ENCODE measurements at places on chromosomes 6 and 20.

DNA sequence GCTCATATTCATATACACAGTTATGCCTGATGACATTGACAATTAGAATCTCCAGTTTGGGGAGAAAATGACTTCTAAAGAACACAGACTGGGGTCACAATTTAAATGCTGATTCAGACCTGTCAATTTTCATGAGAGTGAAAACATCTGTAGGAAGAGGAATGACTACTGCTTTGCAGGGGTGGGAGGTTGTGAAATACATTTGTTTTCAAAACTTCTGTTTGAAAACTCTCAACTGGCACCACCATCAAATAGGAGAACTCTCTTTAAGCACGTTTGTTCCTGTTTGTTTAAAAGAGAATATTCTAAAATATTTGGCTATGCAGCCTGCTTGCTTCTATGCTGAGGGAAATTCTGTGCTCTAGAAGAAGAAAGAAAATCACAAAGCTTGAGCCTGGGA is 50.8 kb upstream of the ADGRF5 start:
- no peak for DNase-seq

- DNase-seq = no peak
Observed at GRCh38 chr6:24985323-24985722, 49.6 kb upstream of the RIPOR2 start.

GRCh38 chr20:15196547-15197255 is 859.3 kb upstream of the FLRT3 start:
- DNase-seq = no peak

DNA sequence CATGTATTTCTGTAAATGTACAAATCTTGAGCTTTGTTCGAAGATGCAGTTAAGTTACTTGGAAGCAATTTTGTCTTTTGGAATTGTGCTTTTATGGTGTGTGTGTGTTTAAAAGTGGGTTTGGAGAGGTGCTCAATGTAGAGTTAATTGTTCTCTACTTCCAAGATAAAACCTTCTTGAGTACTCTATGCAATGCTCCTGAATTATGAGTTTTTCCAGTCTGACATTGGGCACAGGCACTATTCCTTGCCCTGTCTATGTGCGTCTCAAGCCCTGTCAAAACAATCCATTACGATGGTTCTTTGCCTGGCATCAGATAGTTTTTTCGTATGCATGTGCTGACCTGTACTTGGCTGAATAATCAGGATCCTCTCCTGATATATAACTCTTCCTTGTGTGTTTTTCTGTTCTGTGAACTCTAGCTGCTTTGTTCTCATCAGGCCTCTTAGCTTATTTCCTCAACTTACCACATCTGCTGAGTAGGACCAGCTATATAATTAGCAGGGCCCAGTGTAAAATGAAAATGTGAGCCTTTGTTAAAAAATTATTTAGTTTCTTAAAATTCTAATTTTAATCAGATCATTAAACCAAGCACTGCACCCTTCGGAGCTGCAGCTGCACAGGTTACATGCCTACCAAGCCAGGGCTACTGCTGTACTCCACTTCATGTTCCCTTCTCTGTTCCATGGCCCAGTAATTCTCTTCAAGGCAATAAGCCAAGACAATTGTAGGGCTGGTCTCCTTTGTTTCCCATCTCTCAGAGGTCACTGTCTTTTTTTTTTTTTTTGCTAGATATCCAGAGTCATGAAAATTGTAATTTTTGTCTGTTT is 160.1 kb downstream of the ZFAND3 start:
- no peak for DNase-seq

GRCh38 chr6:52574709-52575501 is 2.0 kb downstream of the TRAM2 start:
- no peak for DNase-seq

- peak; percentile 8 for DNase-seq
Observed at GRCh38 chr20:58447511-58448391, 58.7 kb downstream of the VAPB start.

DNA sequence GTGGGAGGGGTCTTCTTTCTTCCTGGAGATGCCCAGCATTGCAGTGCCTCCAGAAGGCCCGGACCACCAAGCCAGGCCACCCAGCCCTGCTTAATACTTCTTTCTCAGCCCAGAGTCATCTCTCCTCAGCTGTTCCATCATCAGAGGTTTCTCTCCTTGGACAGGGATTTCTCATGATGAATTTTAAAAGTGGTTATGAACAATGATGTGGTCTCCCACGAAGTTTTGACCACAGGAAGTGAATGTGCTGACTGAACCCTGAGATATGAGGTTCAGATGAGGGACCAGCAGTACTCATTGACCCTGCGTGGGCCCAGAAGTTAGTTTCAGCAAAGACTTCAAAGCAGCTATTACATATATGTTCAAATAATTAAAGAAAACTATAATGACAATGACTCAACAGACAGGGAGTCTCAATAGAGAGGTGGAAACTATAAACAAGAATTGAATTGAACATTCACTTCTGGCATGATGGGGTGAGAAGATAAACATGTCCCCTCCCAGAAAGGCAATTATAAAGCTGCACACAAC is 114.5 kb upstream of the SLC22A16 start:
- no peak for DNase-seq

GRCh38 chr20:3763671-3764601 is 3.6 kb downstream of the ADISSP start:
- no peak for DNase-seq

DNA sequence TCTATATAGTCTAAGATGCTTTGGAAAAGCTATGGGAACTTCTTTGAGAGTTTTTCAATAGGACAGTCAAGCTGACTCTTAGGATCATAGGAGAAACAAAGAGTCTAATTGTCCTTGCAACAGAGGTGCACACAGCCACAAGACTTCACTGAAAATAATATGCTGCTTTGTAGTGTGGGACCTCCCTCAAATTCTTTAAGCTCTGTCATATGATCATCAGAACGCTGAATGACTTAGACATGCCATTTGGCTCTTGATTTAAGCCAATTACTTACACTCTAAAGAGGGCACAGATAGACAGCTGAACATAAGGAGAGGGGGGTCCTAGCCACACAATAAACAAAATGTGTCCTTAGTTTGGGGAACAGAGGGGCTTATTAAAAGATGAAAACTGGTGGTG is 818.7 kb upstream of the GJE1 start:
- DNase-seq = no peak

DNA sequence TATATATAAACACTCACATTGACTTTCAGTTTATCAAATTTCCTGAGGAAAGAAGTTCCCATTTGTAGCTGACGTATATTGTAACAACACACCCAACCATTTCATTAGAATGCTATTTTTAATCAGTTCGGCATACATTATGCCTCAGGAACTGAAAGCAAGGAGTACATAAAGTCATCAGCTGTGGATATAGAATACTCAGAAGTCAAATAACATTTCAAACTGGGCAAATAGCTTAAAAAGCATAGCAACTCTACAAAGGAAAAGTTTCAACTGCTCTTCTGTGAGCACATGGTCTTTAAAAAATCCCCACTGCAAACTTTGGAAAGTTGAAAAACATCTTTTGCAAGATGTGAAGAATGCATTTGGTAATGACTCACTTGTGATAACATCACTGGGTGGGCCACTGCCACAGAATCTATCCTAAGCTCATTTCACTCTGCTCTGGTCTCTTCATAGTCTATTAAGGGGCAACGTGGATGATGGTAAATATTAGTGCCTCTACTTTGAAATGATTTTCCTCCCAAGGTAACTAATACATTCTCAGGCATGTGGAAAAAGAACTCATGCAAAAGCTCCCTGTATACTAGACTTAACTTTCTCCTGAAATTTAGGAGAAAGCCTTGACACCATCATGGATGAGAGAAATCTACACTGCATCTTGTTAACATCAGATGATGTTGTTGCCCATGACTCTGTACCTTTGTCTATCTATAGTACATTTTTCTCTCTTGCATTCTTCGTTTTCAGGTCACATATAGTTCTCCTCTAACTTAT is 49.2 kb downstream of the FYN start:
- DNase-seq = peak; percentile 15
